ENCODE measurements at places on chromosomes 11 and 22.

GRCh38 chr11:107665018-107665417, 46.8 kb downstream of the SLN start:
- H3K4me1 ChIP-seq, result no peaks in the 10 kb centered on the region
- no peak overlapping the region for H3K4me3 ChIP-seq
- no peaks in the 10 kb centered on the region for H3K36me3 ChIP-seq
- no peak overlapping the region for H3K27ac ChIP-seq

DNA sequence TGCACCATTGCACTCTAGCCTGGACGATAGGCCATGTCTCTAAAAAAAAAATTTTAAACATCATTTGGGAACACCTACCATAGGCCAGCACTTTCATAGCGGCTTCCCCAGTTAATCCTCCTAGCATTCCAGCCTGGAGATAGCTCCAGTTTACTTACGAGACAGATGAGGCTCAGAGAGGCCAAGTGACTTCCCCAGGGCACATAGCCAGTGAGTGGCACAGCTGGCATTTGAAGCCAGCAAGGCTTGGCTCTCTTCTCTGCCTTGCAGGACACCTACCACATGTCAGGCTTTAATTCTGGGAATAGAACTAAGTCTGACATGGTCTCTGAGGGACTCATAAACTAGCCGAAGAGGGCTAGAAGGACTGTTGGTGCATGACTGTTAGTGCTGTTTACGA, 4.9 kb upstream of the TAGLN start:
- H3K27ac ChIP-seq, result no peak overlapping the region
- DNase-seq, result no peak
- no peak overlapping the region for H3K4me3 ChIP-seq
- no peaks in the 10 kb centered on the region for H3K4me1 ChIP-seq

GRCh38 chr11:95501761-95502266, 270.8 kb upstream of the SESN3 start:
- no peaks in the 10 kb centered on the region for H3K27me3 ChIP-seq
- peaks cover 13% of the 10 kb centered on the region for H3K4me1 ChIP-seq
- no peak for DNase-seq

DNA sequence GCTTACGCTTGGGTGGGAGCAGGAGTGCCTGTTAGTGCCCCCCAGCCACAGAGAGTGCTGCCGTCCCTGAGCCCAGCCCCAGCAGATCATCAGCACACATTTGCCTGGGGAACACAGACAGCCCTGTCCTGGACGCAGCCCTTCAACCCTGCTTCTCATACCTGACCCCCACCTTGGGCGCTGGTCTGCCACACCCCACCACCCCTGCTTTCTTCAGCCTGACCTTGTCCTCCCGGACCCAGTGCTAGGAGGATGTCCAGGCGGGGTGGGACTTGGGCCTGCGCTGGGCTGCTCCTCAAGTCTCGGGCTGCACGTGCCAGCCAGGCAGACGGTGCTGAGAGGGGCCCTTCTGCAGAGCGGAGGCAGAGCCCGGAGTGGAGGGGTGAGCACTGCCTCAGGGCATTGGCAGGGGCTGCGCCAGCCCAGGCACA, 119.2 kb downstream of the KCNQ1OT1 start:
- H3K4me3 ChIP-seq, result no peak overlapping the region
- H3K36me3 ChIP-seq, result no peaks in the 10 kb centered on the region
- H3K4me1 ChIP-seq, result no peaks in the 10 kb centered on the region
- DNase-seq, result no peak
- no peak overlapping the region for H3K27ac ChIP-seq

DNA sequence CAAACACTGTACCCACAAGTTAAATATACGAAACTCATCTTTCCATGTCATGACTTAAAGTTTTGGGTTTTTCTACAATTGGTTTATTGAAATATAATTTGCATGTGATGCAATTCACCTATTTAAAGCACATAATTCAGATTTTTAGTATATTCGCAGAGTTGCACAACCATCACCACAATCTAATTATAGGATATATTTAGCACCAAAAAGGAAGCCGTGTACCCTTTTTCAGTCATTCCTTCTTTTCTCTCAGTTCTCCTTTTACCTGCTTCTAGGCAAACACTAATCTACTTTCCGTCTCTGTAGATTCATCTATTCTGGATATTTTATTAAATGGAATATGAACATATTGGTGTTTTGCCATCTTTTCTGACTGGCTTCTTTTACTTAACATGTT, 1458.1 kb upstream of the TENM4 start:
- no peaks in the 10 kb centered on the region for H3K36me3 ChIP-seq
- no peaks in the 10 kb centered on the region for H3K4me1 ChIP-seq
- no peak overlapping the region for H3K4me3 ChIP-seq
- H3K27ac ChIP-seq, result no peak overlapping the region
- H3K27me3 ChIP-seq, result no peaks in the 10 kb centered on the region

GRCh38 chr11:71089571-71089970, 162.8 kb downstream of the SHANK2 start:
- H3K4me3 ChIP-seq, result no peak overlapping the region
- H3K4me1 ChIP-seq, result no peaks in the 10 kb centered on the region
- H3K27me3 ChIP-seq, result peaks cover 2% of the 10 kb centered on the region
- no peak for DNase-seq

DNA sequence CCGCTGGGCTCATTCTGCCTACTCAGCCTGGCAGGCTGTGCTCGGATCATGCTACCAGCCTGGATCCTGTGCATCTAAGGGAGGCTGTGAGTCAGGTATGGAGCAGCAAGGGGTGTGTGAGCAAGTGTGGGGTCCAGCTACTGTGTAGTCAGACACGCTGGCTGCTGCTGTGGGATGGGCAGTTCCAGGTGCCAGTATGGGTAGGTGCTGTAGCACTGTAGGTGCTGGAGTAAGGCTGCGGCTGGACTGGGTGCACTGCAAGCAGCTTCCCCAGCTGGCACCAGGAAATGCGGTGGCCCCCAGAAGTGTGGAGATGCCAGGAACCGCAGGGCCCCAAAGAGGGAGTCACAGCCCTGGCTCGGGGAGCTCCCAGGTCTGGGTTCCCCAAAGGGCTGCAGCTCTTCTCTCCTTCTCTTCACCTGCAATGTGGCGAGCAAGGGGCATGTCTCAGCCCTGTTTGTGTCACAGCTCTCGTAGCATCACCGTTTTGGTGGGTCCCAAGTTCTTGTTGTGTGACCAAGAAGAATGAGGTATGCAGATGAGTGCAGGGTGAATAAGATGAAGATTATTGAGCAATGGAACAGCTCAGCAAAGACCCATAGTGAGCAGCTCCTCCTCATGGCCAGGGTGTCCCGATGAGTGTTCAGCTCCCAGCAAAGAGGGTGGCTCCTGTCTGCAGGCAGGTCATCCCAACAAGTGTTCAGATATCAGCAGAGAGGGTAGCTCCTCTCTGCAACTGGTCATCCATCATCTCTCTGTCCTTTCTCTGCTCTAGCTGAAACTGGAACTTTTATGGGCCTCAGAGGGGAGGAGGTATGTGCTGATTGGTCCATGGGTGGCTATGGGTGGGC, 462.9 kb downstream of the TBC1D22A start:
- peaks cover 4% of the 10 kb centered on the region for H3K27me3 ChIP-seq
- H3K4me1 ChIP-seq, result no peaks in the 10 kb centered on the region
- no peaks in the 10 kb centered on the region for H3K36me3 ChIP-seq
- DNase-seq, result no peak
- H3K4me3 ChIP-seq, result no peak overlapping the region

GRCh38 chr11:70775386-70776075, 377.2 kb downstream of the CTTN start:
- no peaks in the 10 kb centered on the region for H3K36me3 ChIP-seq
- no peak overlapping the region for H3K27ac ChIP-seq

DNA sequence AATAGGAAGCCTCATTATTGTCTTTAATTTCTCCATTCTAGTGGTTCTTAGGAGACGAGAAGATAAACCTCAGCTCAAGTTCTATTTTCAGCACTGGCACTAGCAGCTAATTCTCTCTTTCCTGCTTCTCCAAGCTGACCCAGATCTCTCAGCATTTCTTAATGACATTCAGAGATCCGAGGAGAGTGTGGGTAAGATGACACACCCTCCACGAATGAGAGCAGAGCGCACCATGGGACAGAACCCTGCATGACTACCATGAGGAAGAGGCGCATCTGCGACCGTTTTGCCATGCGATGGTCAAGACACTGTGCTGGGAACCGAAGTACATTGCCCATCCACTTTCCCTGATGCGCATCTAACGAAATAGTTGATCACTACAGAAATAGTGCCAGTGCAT, 241.8 kb downstream of the LARGE1 start:
- H3K4me3 ChIP-seq, result no peak overlapping the region
- DNase-seq, result no peak
- no peak overlapping the region for H3K27ac ChIP-seq
- H3K4me1 ChIP-seq, result no peaks in the 10 kb centered on the region

DNA sequence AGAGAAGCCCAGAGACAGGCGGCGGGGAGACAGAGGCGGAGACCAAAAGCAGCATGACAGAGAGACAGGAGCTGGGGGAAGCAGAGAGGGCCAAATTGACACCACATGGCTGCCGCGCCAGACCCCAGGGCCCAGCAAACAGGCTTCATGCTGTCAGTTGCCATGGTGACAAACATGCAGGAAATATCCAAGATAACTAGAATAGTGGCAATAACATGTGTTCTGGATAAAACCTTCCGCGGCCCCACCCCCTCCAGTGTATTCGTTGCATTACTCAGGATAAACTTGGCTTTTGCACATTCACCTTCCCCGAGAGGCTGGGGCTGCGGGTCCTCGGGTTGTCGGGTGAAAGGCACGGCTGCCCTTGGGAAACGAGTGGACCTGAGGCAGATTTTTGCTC, 49.9 kb upstream of the CDON start:
- H3K27me3 ChIP-seq, result no peaks in the 10 kb centered on the region
- H3K4me1 ChIP-seq, result no peaks in the 10 kb centered on the region
- no peak overlapping the region for H3K27ac ChIP-seq
- DNase-seq, result no peak

- no peak for DNase-seq
- H3K36me3 ChIP-seq, result no peaks in the 10 kb centered on the region
- peaks cover 81% of the 10 kb centered on the region for H3K27me3 ChIP-seq
- no peak overlapping the region for H3K27ac ChIP-seq
Measured at GRCh38 chr11:31821766-31822165, 10.6 kb upstream of the PAX6 start.

- no peaks in the 10 kb centered on the region for H3K36me3 ChIP-seq
- DNase-seq, result no peak
- H3K27ac ChIP-seq, result no peak overlapping the region
- H3K4me1 ChIP-seq, result no peaks in the 10 kb centered on the region
- no peak overlapping the region for H3K4me3 ChIP-seq
Measured at GRCh38 chr11:5891216-5891800, 1.7 kb upstream of the OR52E5 start.

- no peak for DNase-seq
- no peaks in the 10 kb centered on the region for H3K36me3 ChIP-seq
- no peak overlapping the region for H3K4me3 ChIP-seq
- no peak overlapping the region for H3K27ac ChIP-seq
Measured at GRCh38 chr11:109148669-109149068, 273.3 kb upstream of the C11orf87 start.

- peak overlapping the region; percentile 63 for H3K27ac ChIP-seq
- DNase-seq, result no peak
- peaks cover 12% of the 10 kb centered on the region for H3K4me1 ChIP-seq
- no peak overlapping the region for H3K4me3 ChIP-seq
- H3K36me3 ChIP-seq, result peaks cover 2% of the 10 kb centered on the region
Measured at GRCh38 chr11:47254386-47254785, 3.4 kb upstream of the NR1H3 start.

DNA sequence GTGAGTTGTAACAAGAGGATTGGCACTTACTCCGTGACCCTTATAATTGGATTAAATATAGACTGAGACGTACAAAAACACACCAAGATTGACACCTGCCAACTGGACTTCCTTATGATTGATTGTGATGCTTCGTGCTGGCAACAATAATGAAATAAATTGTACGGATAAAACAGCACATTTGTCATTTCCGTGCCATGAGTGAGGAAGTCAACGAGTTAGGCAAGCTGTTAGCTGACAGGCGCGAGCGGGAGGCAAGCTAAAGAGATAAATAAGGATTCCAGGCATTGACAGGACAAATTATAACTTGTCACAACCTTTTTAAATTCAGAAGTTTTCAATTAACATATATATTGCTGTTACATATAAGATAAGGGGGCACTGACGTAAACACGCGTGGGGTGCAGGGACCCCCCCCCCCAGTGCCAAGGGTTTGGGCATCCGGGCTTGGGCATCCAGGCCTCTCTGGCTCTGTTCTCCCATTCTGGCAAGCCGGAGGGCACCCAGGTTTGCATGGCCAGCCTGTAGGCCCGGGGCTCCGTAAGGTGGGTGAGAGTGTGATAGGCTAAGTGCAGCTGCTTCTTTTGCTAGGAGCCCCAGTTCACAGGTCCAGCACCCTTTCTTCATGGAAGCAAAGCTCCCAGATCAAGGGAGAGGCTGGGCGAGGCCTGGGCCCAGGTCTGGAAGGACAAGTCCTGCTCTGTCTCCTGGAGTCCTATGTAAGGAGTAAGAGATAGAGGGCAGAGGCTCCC, 11.2 kb upstream of the PAX6 start:
- peaks cover 1% of the 10 kb centered on the region for H3K4me1 ChIP-seq
- no peak for DNase-seq
- no peaks in the 10 kb centered on the region for H3K36me3 ChIP-seq
- H3K4me3 ChIP-seq, result no peak overlapping the region
- H3K27ac ChIP-seq, result no peak overlapping the region

DNA sequence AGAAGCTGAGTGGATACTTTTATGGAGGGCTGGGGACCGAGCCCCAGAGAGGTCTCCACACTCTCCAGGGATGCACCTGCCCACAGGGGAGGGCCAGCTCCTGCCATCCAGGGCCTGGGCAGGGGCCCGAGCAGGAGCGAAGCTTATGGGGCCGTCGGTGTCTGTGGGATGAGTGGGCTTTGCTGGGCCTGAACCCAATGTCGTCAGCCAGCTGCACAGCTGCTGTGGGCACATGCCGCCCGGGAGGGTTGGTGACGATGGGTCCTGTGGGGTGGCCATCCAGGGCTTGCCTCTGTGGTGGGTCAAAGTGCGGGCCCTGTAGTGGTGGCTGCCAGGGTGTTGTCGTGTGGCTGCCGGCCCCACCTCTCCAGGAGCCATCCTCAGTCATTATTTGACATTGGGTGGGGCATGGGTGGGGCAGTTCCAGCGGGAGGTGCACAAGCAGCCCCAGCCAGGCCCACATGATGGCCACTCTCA, 447.1 kb downstream of the TBC1D22A start:
- no peak overlapping the region for H3K27ac ChIP-seq
- no peaks in the 10 kb centered on the region for H3K36me3 ChIP-seq
- H3K4me3 ChIP-seq, result no peak overlapping the region
- DNase-seq, result no peak

All from activated T-helper 1 cell treated with anti-CD3 and anti-CD28 coated beads, Interleukin-12 subunit alpha, Interleukin-12 subunit beta, Interleukin-2, Interleukin-4 antibody, amounts not matched to agents 30 ng/mL and 10 ng/mL and 1 ng/mL, durations not matched to agents 14 hours and 24 hours and 36 hours (primary cell).